Right renal pelvis (tissue), 4 donors: ENCODE measurements at places on chromosomes 7 and 10. TPM values are rescaled to one million over a fixed set of nuclear protein-coding genes. Genes with fewer than 3 reads are reported as not detected.
A peak's percentile ranks its signal among the peaks of the same experiment; 100 is the strongest.

GRCh38 chr7:74252893-74253292 is 1.3 kb downstream of the RFC2 start:
- no peak for DNase-seq

DNA sequence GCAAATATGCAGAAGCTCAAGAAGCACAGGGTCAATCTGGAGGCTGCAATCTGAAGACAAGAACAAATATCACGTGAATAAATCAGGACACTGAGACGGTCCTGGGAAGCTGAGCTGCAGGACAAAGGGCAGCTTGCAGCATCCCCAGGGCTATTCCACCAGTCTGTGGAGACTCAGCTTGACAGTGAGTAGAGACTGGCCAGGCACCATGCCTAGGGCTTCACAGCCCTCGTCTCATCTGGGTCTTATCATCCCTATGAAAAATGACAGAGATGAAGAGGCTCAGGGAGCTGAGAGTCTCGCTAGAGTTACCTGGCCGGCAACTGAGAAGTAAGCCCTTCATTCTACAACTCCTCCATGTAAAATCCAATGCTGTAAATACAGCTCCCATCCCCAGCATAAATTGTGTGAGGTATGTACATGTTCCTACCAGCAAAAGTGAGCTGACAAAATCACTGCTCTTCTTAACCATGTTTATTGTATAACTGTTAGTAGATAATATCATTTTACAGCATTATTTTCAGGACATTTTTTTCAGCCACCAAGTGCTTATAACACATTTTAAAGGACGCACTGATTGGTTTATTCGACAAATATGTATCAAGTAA is 186.6 kb upstream of the IGFBP3 start:
- no peak for DNase-seq

DNA sequence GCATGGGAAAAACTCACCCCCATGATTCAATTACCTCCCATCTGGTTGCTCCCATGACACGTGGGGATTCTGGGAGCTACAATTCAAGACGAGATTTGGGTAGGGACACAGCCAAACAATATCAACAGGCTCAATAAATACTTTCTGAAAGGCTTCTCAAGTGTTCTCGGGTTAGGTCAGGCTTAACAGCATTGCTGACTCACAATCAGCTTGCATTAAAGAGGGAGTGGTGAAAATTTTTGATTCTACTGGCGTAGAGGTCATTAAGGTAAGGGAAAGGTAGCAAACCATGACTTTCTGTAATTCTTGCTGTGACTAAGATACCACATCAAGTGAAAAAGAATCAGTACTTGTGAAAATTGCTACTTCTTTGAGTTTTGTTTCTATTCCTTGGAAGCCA is 126.4 kb downstream of the JCAD start:
- no peak for DNase-seq

- DNase-seq: no peak
These were observed 262.8 kb downstream of the AUTS2 start for GRCh38 chr7:69860941-69861622.

GRCh38 chr7:27374958-27375841 is 132.6 kb downstream of the EVX1 start:
- DNase-seq: no peak

DNA sequence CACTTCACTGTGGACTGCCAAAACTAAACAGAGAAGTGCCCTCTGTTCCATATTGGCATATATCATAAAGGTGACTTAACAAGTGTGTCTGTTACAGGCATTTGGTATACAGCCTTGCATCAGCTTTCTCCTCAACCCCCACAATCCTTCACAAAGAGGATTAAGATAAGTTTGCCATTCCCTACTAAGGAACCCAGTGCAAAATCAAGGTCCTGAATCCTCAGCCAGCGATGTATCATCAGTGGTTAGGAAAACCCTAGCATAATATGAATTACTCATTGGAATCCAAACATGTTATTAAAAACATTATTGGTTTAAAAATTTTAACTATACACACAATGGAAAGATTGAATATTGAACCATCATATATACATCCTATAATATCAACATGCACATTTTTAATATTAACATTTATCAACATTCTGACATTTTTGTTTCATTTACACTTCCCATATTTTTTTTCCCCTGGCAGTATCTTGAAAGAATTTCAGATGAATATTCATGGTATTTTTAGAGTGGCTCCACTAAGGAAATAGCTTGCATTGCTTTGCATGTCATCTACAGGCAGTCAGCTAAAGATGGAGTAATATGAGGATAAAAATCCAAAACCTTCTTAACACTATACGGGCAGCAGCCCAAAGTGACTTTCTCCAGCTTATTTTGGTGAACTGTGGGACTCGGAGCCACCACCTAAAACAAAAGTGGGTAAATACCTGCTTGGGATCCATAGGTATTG is 215.6 kb upstream of the CHRM2 start:
- no peak for DNase-seq

- peak; percentile 5 for DNase-seq
These were observed 346.9 kb downstream of the TYW1 start for GRCh38 chr7:67343572-67343971.

GRCh38 chr10:72164617-72165016 is 51.2 kb upstream of the ANAPC16 start:
- no peak for DNase-seq

Gene TMEM236
- 0.31 TPM for polyA plus RNA-seq

- DNase-seq: no peak
These were observed 76.6 kb upstream of the PPIF start for GRCh38 chr10:79270466-79271246.

Gene GPR15LG
- 0.18 TPM for polyA plus RNA-seq

- peak; percentile 15 for DNase-seq
These were observed 790 bp downstream of the ADAM22 start for GRCh38 chr7:87934699-87935383.

GRCh38 chr7:50684011-50684712 is 98.5 kb downstream of the GRB10 start:
- DNase-seq: no peak

- no peak for DNase-seq
These were observed 61.1 kb upstream of the LRRC18 start for GRCh38 chr10:49000437-49001398.

DNA sequence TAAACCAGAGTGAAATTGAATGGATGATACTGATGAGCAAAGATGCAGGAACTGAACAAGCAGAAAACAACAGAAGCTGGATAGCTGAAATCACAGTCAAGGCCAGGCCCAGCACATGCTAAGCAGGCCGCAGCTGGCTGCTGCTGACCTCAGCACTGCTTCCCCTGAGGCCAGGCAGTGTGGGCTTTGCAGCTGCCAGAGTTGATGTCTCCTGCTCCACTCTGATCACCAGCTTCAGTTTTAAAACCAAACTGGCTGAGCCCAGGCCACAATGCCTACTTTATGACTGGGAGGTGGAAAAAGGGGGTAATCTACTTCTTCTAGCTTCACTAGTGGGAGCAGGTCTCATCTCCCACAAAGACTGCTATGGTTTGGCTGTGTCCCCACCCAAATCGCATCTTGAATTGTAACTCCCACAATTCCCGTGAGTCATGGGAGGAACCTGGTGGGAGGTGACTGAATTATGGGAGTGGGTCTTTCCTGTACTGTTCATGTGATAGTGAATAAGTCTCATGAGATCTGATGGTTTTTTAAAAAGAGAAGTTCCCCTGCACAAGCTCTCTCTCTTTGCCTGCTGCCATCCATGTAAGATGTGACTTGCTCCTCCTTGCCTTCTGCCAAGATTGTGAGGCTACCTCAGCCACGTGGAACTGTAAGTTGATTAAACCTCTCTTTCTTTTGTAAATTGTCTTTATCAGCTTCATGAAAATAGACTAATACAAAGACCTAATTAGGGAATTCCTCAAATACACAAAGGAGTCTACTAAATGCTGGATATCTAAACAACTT is 136.4 kb upstream of the ITGB1 start:
- no peak for DNase-seq

Gene OR2A12
- polyA plus RNA-seq: not detected

DNA sequence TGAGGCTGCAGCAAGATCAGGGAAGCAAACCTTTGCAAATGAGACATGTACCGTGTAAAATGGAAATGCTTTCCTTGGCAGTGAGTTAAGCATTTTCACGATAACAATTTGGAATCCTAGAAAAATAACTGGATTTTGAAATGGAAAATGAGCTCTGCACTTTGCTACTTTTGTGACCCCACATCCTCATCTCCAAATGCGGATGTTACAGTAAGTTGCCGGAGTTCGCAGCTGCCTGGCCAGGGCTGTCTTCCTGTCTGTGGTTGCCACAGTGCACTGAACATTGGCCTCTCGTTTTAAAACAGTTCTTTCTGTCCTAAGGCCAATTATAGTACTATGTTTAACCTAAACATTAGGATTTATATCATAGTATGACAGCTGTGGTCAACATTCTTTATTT is 136.2 kb upstream of the FZD8 start:
- no peak for DNase-seq

DNA sequence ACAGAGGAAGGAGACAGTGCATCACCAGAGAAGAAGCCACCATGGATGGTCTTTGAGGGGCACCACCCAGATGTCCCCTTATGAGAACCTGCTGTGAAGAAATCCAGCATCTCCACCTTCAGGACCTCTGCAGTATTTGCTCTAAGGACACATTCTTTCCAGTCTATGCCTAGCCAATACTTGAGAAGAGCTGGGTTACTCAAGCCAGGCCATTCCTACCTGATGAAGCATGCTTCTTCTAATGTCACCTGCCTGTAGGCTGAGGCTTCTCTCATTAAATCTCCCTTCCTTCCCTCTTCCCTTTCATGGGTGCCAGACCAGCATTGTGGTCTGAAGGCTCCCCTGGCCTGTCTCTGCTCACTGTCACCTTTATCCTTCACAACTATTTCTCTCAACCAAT is 654.5 kb upstream of the AUTS2 start:
- no peak for DNase-seq

DNA sequence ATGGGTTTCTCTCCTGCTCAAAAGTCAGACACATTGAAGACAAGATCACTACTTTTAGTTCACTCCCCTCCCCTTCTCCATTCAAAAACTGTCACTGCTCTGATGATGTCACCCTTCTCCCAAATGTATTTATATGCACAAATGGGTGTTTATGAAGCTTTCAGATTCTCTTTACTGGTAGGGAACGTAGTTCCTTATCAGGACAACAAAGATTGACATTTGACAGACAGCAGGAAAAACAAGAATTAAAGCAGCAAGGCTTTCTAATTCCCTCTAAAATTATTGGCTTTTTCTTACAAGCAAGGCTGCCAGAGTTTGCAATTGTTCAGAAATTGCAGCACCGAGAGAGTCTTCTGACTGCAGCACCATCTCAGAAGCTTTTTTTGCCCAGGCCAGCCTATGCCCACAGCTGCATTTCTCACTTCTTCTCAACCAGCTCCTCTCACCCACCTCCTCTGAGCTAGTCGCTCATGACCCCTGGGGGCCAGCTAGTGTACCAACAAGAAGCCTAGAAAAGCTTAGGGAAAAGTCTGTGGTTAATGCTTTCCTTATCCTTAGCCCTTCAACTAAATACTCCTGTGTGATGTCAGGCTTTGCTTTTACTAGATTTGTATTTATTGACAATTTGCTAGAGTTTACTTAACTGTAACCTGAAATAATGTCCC is 265.1 kb downstream of the HTR7 start:
- peak; percentile 31 for DNase-seq

DNA sequence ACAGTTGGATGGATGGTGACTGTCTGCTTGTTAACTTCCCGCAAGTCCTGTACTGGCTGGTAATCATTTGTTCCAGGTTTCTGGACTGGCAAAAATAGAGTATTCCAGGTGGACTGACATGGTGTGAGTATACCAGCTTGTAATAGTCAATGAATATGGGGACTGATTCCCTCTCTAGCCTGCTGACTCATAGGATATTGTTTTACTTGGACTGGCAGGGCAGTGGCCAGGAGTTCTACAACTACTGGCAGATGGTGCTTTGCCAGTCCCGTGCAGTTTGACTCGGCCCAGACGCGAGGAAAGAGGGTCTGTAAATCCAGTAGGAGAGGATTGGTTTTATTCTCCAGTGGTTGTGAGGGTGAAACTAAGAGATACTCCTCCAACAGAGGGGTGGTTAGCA is 78.0 kb downstream of the PRR15 start:
- DNase-seq: no peak

DNA sequence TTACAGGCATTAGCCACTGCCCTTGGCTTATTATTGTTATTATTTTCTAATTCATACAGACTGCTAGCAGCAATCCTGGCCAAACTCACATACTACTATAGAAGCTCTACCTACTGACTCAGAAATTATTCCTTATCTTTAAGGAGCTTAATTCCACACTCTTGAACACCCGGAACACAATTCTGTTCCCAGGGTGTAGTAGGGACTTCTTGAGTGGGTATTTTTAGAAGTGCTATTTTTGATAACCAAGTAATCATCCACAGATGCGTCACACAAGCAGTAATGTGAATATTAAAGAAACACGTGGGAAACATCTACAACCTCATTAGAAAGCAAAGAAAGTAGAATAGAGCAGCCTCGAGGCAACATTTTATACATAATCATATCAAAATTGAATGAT is 149.2 kb downstream of the PTEN start:
- no peak for DNase-seq
